ENCODE measurements at places on chromosomes 2 and 18.

DNA sequence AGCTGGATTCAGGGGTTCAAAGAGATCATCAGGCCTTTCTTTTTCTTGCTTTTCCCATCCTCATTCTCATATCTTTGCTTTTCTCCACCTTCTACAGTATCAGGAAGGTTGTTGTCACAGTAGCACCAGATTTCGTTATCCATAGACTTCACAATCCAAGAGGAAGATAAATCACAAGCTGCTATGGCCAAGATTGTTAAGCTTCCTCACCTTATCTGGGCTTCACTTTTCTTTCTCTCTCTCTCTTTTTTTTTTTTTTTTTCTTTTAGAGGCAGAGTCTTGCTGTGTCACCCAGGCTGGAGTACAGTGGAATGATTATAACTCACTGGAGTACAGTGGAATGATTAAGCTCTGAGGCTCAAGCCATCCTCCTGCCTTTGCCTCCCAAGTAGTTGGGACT lies 93.5 kb downstream of the TTC27 start:
- DNase-seq, result no peak

DNA sequence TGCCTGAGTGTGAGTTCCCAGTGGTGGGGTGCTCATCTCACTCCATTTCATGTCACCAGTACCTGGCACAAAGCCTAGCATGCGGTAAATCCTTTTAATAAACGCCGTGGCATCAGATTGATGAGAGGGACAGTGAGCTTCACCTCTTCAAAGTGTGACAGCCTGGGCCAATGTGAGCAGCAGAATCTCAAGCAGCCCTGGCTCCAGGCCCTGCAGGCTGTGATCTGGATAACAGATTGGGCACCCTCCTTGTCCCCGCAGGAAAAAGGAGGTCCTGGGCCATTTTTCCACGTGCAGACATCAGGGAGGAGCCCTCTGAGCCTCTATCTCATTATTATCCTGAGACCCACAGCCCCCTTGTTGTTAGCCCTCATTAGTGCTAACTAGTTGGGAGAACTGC lies 34.8 kb downstream of the TET3 start:
- no peak for DNase-seq

DNA sequence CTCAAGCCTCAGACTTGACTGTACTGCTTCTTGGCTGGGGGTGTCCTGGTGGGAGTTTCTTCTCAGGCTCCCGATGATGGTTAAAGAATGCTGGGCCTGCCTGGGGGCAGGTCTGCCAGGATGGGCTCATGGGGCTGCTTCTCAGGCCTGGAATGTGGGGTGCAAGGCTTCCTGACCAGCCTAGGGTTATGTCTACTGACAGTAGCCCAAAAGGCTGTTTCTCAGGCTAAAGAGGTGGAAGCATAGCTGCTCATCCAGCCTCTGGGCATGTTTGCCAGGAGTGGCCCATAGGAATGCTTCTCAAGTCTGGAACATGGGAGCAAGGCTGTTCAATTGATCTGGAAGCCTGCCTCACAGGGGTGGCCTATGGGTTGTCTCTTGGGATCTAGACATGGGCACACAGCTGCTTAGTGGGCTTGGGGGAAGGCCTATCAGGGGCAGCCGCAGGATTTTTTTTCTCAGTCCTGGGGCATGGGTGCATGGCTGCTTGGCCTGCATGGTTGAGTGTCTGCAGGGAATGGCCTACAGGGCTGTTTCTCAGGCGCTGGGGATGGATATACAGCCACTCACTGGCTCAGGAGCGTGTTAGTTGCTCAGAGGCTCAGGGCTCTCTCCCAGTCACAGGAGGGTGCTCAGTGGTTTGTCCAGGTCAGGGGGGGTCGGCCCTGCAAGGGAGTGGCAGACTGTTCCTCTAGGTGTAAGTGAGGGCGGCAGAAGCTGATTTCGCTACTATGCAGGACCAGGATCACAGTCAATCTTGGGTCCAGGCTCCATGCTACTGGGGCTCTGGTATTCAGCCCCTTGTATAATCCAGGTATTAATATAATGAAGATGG lies 617.3 kb upstream of the REG3G start:
- no peak for DNase-seq

- DNase-seq, result peak; percentile 2
These were observed 157.8 kb downstream of the CYRIA start for GRCh38 chr2:16507655-16508489.

- no peak for DNase-seq
These were observed 19.1 kb downstream of the EIF4E2 start for GRCh38 chr2:232569541-232569940.

DNA sequence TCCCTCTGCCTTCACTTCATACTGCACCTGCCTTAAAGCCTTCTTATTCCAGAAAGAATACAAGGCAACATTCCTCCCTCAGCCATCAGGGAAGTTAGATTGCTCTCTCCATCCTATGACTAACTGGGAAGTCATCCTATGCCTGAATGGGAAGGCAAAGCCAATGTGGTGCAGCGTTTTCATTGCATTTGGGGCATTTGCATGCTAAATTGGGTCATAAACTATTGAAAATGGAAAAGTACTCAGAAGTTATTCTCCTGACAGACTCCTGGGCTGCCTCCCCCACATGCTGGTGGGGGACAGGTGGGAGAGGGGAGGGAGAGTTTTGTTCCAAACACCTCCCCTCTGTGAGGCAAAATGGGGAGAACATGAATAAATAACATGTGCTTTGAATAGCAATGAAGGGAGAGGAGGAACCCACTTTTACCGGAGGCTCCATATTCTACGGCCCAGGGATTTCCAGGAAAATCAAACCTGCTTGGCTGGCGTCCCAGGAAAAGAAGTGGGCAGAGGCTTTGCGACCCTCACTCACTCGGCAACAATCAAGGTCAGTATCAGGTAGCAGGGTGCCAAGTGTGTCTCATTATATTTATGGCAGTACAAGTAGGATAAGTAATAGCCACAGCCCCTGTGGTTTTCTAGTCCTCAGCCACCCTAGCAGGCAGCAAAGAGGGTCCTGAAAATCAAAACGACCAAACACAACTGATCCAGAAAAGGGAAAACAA lies 84.1 kb downstream of the BOD1L2 start:
- DNase-seq, result no peak

- peak; percentile 12 for DNase-seq
These were observed 5.4 kb upstream of the TDRD15 start for GRCh38 chr2:21118302-21118920.

- peak; percentile 63 for DNase-seq
These were observed 277.7 kb upstream of the ACVR2A start for GRCh38 chr2:147567136-147567535.

GRCh38 chr2:164412831-164413230 lies 208.5 kb downstream of the GRB14 start:
- peak; percentile 40 for DNase-seq

DNA sequence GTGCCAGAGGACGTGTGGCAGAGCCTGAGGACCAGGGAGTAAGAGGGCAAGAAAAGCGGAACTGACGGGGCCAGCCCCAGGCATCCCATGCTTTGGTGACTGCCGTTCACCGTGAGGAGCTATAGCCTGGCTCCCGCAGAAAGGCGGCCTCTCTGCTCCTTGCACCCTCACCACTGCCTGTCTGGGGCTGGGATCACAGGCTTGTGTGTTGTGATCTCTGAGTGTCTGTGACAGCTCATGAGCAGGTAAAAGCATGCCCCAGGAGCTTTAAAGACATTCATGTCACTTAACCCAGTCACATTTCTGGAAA lies 266.8 kb upstream of the RAB6C start:
- DNase-seq, result no peak

- DNase-seq, result peak; percentile 74
These were observed 16.4 kb upstream of the ST3GAL5 start for GRCh38 chr2:85905187-85905666.

GRCh38 chr2:222879604-222879933 lies 18.7 kb downstream of the ACSL3 start:
- no peak for DNase-seq

- DNase-seq, result no peak
These were observed 73.6 kb downstream of the ARL6IP6 start for GRCh38 chr2:152791979-152792378.

- DNase-seq, result no peak
These were observed 49.1 kb downstream of the DDX1 start for GRCh38 chr2:15640784-15641183.

DNA sequence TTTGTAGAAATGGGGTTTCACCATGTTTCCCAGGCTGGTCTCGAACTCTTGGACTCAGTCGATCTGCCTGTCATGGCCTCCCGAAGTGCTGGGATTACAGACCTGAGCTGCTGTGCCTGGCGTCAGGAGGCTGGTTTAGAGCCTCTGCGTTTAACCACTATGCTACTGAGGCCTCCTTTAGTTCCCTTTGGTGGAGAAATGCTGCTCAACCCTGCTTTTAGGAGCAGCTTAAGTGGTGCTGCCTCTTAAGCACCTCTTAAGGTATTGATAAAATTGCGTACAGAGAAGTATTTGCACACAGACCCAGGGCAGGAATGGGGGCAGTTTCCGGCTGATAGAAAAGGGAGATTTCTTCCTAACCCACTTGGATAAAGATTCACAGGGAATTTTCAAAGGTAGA lies 8.0 kb downstream of the CD8A start:
- DNase-seq, result no peak

- DNase-seq, result no peak
These were observed 18.8 kb downstream of the PSD4 start for GRCh38 chr2:113192459-113193100.

DNA sequence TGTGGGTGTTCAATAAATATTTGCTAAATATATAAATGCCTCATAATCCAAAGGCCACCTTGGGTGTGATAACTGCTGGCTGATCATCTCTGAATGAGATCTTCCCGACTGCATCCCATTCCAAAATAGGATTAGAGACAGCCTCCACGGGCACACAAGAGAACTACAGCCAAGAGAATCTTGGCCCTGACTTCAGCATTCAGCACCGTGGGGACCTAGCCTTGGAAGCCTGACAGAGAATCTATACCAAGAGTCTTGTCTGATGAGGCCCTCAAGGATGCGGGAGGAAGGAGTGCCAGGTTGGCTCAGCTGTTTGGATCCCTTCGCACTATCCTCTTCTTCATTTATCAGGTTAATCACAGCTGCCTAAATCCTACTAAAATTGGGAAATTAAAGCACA lies 85.8 kb downstream of the RBM43 start:
- no peak for DNase-seq

- no peak for DNase-seq
These were observed 456 bp upstream of the NFATC1 start for GRCh38 chr18:79395308-79395640.

- DNase-seq, result peak; percentile 70
These were observed 86.5 kb upstream of the EPB41L3 start for GRCh38 chr18:5630057-5630899.

DNA sequence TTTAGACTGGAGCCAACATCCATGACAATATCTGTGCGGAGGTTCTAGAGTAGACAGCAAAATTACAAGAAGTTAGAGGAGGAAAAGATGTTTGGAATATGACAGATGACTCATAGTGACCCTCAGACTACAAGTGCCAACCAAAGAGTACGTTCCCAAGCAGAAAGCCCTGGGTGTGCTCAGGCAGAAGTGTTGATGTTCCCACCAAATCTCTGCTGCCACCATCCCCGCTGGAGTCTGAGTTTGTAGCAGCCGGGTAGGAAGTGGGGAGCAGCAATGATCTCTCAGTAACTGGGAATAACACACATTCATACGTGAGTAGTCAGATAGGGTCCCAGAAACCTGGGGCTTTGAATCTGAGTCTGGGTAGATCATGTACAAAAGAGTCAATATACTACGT lies 73.2 kb downstream of the XDH start:
- DNase-seq, result no peak

- no peak for DNase-seq
These were observed 126.0 kb downstream of the LPIN1 start for GRCh38 chr2:11872247-11872947.

GRCh38 chr2:165814473-165814872 lies 20.4 kb upstream of the GALNT3 start:
- no peak for DNase-seq

DNA sequence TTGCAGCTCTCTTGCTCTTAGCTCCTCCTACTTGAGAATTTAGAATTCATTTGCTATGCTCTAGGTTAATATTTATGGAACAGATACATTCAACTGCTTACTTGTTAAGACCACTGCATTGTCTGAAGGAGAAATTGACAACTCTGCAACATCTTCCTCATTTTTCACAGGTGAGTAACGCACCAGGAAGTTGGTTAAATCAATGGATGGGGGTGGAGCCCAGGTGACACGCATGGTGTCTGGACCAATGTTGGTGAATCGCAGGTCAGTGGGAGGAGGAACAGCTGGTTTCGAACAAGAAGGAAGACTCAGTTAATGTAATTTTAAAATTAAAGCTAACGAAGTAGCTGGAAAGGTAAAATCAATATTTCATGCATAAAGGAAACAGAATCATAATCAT lies 44.3 kb downstream of the FN1 start:
- no peak for DNase-seq

Measured in fibroblast of skin of right biceps (primary cell).